ENCODE measurements at places on chromosomes 3 and 15.

- DNase-seq = peak; percentile 41
These were observed 217.1 kb upstream of the KCNMB2 start for GRCh38 chr3:178318941-178319816.

- DNase-seq = no peak
These were observed 2.7 kb downstream of the ABHD14A start for GRCh38 chr3:51977446-51978142.

DNA sequence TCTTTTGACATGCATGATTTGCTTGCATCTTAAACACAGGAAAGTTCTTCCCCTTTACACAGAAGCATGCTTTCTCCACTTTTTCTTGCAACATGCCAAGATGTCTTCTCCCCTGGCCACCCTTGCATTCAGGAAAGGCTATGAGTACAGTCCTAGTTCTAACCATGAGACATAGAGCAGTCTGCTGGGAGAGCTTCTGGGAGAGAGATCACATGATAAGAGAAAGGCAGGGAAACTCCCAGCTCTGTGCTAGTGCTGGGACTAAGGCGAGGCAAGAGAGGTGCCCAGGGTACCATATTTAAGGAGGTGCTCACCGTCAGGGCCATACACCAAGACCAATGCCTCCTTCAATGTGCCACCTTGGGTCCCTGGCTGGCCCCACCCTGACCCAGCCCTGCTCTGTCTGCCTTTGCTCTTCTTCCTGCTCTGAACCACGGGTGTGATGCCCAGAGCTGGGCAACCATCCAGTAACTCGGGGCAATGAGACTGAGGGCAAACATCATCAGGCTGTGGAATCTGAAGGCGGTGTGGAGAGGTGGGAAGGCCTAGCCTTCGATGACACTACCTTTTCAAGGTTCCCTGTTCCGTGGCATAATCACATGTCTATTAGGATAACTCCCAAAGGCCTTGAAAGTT lies 77.4 kb upstream of the PRR20G start:
- DNase-seq = no peak

DNA sequence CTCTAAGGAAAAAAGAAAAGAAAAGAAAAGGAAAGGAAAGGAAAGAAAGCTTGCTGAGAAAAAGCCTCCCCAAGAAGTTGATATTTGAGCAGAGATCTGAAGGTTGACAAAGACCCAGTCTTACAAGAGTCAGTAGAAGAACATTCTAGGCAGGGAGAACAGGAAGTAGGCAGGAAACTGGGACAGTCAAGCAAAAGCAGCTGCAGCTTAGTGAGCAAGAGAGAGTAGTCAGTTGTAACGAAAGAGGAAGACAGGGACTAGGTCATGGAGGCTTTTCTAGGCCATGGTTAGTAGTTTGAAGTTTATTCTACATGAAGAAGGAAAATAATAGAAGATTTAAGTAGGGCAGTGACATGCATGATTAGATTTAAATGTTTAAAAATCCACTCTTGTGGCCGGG lies 31.8 kb upstream of the KLHL6 start:
- DNase-seq = no peak

DNA sequence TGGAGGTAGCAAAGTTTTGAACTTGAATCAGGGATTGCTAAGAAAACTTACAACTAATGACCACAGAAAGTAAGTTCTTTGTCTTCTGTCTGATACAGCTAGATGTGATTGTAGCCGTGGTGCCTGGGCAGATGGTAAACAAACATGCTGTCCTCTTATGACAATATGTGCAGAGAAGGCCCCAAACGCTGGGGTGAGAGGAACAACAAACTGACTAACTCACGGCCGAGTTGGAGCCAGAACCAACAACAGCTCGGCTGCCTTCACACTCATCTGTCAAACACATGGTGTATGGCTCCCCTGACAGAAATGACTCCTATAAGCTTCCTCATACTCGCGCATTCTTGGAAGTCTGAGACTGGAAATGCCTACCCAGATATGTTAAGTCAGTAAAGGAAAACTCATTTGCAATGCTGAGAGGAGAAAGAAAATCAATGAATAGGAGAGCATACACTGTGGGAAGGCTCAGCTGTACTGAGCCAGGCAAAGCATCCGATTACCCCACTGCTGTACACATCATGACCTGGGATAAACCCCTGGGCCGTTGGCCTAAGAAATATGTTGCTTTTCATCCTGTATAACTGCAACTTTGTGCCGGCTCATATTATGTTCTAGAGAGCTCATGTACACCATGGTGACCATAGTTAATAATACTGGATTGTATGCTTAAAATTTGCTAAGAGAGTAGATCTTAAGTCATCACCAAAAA lies 5.7 kb downstream of the THBS1 start:
- DNase-seq = peak; percentile 82
